ENCODE measurements at places on chromosomes 1 and 21. TPM values are rescaled to one million over a fixed set of nuclear protein-coding genes. Genes with fewer than 3 reads are reported as not detected.

Gene KRTAP27-1
- total RNA-seq = not detected

Gene SLC37A1
- total RNA-seq = 18.2 TPM

Gene UCHL5
- total RNA-seq = 48.6 TPM

- H3K36me3 ChIP-seq = no peaks in the 10 kb centered on the region
- DNase-seq = no peak
- H3K27me3 ChIP-seq = no peaks in the 10 kb centered on the region
- H3K4me3 ChIP-seq = no peak overlapping the region
- no peak overlapping the region for H3K27ac ChIP-seq
- no peaks in the 10 kb centered on the region for H3K4me1 ChIP-seq
These were observed 3.6 kb downstream of the KRTAP21-3 start for GRCh38 chr21:30714946-30715345.

DNA sequence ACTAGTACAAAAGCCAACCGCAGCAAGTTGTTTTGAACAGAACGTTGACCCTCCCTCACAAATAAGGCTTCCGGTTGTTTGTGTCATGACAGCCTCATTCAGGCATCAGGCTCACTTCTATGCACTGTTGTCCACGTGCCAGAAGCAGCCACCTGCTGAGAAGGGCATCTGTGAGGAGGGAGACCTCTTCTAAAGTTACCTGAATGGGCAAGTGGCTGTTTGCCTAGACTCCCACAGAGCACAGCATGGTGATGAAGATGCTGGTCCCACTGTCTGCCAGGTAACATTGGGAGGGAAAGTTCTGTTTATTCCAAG, 176.1 kb downstream of the CLIC6 start:
- peaks cover 20% of the 10 kb centered on the region for H3K4me1 ChIP-seq
- H3K27ac ChIP-seq = no peak overlapping the region
- no peak for DNase-seq
- H3K27me3 ChIP-seq = no peaks in the 10 kb centered on the region
- H3K36me3 ChIP-seq = peaks cover 15% of the 10 kb centered on the region
- H3K4me3 ChIP-seq = no peak overlapping the region

Measured in naive thymus-derived CD4-positive, alpha-beta T cell (primary cell).